Posterior vena cava (tissue), 2 donors: ENCODE measurements at places on chromosomes 6 and 20. TPM values are rescaled to one million over a fixed set of nuclear protein-coding genes. Genes with fewer than 3 reads are reported as not detected.

The SLC26A8 gene
- total RNA-seq: 0.42 TPM

The SPDEF gene
- not detected for total RNA-seq

The MEI4 gene
- total RNA-seq: 0.09 TPM

The AIF1 gene
- 18.1 TPM for total RNA-seq

The DSTN gene
- total RNA-seq: 1,338 TPM

The TPBG gene
- total RNA-seq: 22.1 TPM

The TINAG gene
- total RNA-seq: not detected

The SAMD3 gene
- 2.6 TPM for total RNA-seq

The ADTRP gene
- total RNA-seq: 0.48 TPM

The CABLES2 gene
- 3.8 TPM for total RNA-seq

The FAM110A gene
- 4.0 TPM for total RNA-seq

The C6orf58 gene
- not detected for total RNA-seq

The RNGTT gene
- 13.2 TPM for total RNA-seq

The OR2H2 gene
- total RNA-seq: not detected

The CFAP206 gene
- not detected for total RNA-seq

The CCM2L gene
- 6.8 TPM for total RNA-seq

The PHACTR1 gene
- total RNA-seq: 9.0 TPM

The IL17A gene
- not detected for total RNA-seq

The SAPCD1 gene
- not detected for total RNA-seq

The ENPP4 gene
- 14.6 TPM for total RNA-seq

The BNIP5 gene
- not detected for total RNA-seq

The UCKL1 gene
- total RNA-seq: 20.8 TPM

The NQO2 gene
- 42.4 TPM for total RNA-seq

The CDSN gene
- not detected for total RNA-seq

The AGER gene
- 4.6 TPM for total RNA-seq

The MAFB gene
- total RNA-seq: 54.0 TPM

The HLA-F gene
- 61.8 TPM for total RNA-seq

The RAET1L gene
- not detected for total RNA-seq

The KIAA1755 gene
- total RNA-seq: 12.9 TPM

The TUBB2A gene
- 58.2 TPM for total RNA-seq

The COL9A3 gene
- 1.0 TPM for total RNA-seq

The RGS19 gene
- total RNA-seq: 18.0 TPM

The SPATA25 gene
- total RNA-seq: 9.6 TPM

The ALDH8A1 gene
- total RNA-seq: 1.0 TPM

The DYNLT2 gene
- 1.1 TPM for total RNA-seq

The MOG gene
- not detected for total RNA-seq

The UNC5CL gene
- total RNA-seq: 0.52 TPM

The MUC22 gene
- not detected for total RNA-seq

The TCEA2 gene
- 39.5 TPM for total RNA-seq

The POM121L2 gene
- not detected for total RNA-seq

The NXT1 gene
- 14.6 TPM for total RNA-seq

The SSTR4 gene
- total RNA-seq: not detected

The BTN3A1 gene
- total RNA-seq: 9.1 TPM

The RPS10 gene
- total RNA-seq: 1,039 TPM

The SUPT3H gene
- total RNA-seq: 7.9 TPM

The IPCEF1 gene
- total RNA-seq: 4.0 TPM

The CRISP3 gene
- total RNA-seq: 0.19 TPM

The NRSN1 gene
- not detected for total RNA-seq

The PTCRA gene
- total RNA-seq: not detected

The SPEF1 gene
- not detected for total RNA-seq

The FAM184A gene
- 4.5 TPM for total RNA-seq

The UBE3D gene
- total RNA-seq: 3.6 TPM

The DZANK1 gene
- total RNA-seq: 1.9 TPM

The SLC22A16 gene
- 1.00 TPM for total RNA-seq

The HLA-DRB5 gene
- 1.4 TPM for total RNA-seq

The YWHAB gene
- 165 TPM for total RNA-seq
